Activated CD4-positive, alpha-beta memory T cell treated with anti-CD3 and anti-CD28 coated beads, Interleukin-2, amount 10 ng/mL, durations not matched to agents 7 days and 5 days (primary cell): ENCODE measurements at places on chromosomes 4 and X. TPM values are rescaled to one million over a fixed set of nuclear protein-coding genes. Genes with fewer than 3 reads are reported as not detected.

DNA sequence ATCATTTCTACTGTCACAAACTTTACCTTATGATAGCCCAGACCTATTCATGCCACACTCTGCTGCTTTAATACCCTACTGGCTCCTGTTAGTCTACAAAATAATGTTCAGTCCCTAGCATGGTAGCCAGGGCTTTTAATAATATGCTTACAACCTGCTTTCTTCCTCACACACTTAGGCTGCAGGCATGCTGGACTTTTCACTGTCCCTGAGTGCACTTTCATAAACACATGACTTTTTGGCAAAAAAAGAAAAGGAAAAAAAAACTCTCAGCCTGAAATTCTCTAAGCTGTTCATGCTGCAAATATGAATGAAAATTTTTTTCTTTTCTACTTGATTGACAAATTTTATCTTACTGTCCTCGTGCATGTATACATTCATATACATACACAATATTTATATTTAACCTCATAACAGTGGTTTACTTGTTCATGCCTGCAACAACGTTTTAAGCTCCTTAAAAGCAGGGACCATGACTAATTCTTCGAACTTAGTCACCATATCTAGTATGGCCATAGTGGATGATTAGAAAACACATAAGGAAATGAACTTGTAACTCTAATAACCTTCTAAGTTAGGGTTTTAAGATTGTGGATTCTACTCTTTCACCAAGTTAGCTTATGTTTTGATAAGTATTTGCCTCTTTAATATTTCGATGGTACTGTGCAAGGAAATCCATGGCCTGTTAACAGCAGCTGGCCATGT, 229.5 kb downstream of the SPCS3 start:
- no peak for DNase-seq

GRCh38 chr4:8534611-8535010, 45.6 kb upstream of the GPR78 start:
- DNase-seq, result no peak

DNA sequence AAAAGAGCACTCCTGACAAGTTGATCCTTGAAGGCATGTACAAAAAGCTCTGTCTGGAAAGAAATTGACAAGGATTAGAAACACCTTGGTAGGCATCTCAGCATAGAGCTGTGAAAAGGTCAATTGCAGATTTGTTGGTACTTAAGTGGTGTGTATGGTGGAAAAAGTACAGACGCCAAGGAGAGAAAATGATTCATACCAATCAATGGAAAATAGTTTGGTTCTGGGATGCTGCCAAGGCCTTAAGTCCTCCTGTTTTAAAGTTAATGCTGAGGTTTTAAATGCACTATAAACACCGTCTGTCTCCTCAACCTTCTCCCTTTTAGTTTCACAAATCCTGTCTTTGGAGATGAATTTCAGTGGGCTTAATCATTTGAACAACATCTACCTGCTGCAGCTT, 524.1 kb downstream of the IL15 start:
- no peak for DNase-seq

- DNase-seq, result no peak
Observed at GRCh38 chrX:47643926-47644325, 6.4 kb downstream of the ELK1 start.

DNA sequence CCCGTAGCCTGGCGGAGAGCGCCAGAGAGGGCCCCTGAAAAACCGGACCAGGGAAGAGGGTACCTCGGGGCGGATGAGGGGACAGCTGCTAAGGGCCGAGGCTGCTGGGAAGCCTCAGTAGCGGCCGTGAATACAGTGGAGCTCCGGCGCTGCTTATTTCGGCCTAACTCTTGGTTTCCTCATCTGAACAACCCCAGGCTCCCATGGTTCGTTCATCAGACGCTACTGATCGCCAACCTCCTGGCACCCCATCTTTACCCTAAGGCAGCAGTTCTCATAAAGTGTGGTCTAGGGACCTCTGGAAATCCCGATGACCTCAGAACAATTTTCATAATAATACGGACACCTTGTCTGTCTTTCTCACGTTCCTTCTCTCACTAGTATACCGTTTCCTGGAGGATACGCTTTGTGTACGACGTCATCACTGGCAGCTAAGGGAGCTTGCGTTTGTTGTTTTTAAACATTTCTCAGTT, 645 bp upstream of the RAB28 start:
- DNase-seq, result no peak

DNA sequence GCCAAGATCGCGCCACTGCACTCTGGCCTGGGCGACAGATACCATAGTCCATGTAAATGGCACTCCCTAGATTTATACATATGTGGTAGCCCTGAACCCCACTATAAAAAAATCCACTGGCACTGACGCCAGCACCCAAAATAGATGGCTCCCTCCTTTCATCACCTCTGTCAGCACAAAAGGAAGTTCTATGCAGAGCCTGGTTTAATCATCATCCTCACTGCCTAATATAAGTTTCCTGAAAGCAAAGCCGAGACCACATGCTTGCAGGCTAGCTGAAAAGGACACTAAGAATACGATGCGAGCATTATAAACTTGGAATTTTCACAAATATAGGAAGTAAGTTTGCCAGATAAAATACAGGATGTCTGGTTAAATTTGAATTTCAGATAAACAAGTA, 27.5 kb upstream of the DOCK11 start:
- DNase-seq, result no peak

GRCh38 chr4:140523370-140523856, 555 bp upstream of the ELMOD2 start:
- no peak for DNase-seq

DNA sequence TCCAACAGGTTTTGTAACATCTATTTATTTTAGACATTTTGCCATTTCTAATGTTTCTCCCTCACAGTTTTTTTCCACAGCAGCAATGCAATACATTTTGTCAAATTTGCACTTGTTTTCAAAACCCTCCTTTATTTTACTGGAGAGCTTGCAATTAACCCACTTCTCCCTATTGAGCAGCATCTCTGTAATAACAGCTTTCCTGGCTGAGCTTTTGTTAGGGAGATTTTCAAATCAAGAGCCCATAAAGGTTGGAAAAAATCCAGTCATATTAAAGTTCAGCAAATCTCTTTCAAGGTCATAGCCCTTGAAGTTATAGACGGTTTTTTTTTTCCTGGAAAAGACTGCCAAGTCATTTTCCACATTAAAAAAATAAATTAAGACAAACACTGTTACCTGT, 450.6 kb upstream of the TENM3 start:
- no peak for DNase-seq

DNA sequence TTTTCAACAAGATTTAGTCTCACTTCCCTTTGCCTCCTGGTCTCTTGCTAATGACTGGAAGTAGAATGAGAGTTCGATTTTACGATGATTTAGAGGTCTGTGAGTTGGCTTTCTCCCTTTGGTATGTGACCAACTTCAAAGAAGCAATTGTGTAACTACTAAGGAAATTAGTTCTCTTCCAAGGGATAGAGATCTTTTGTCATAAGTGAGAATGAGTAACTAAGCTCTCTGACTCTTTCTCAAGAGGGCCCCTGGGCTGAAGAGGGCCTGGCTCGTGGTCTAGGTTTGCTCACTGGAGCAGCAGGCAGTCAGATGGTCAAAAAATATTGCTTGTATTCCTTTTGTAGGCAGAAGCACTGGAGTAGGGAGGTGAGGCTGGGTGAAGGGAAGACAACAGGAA, 176.3 kb downstream of the ENOX2 start:
- DNase-seq, result no peak

- no peak for DNase-seq
Observed at GRCh38 chrX:139446832-139447231, 83.7 kb upstream of the F9 start.

DNA sequence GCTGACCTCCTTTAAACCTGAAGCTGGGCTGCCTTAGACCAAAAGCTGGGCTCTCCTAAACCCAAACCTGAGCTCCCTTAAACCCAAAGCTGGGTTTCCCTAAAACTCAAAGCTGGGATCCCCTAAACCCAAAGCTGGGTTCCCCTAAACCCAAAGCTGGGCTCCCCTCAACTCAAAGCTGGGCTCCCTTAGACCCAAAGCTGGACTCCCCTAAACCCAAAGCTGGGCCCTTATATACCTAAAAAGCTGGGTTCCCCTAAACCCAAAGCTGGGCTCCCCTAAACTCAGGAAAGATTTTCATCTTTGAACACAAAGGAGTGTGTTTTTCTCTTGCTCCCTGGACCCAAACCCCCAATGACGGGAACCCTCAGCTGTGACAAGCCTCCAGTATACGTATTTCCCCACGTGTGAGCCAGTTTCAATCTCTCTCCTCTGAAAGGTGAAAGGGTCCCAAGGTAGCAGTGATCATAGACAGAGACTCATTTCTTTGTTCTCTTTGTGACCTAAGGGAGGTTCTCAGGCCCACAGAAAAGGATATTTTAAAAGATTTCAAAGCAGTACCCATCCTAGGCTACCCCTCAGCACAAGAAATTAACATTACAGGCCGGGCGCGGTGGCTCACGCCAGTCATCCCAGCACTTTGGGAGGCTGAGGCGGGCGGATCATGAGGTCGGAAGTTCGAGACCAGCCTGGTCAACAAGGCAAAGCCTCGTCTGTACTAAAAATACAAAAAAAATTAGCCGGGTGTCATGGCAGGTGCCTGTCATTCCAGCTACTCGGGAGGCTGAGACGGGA, 31.3 kb upstream of the ASMTL start:
- peak; percentile 14 for DNase-seq

GRCh38 chr4:156971165-156971675, 379 bp downstream of the PDGFC start:
- DNase-seq, result no peak

- DNase-seq, result no peak
Observed at GRCh38 chr4:140088323-140088967, 65.5 kb downstream of the MAML3 start.

DNA sequence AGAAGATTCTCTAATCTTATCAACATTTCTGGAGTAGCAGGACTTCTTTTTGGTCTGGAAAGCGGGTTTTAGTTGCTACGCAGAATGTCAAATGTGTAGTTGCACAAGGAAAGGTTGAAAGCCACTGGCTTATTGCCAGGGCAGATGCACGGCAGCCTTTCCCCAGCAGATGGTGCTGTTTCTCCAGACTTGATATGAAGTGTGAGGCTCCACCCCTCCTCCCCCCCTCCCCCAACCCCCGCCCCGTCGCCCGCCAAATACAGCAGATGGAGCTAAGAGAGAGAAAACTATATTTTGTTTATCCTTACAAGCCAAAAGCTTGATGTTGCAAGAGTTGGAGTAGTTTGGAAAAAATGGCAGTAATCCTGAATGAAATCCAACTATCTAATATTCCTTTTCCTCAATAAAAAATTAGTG, 32.0 kb downstream of the ENOPH1 start:
- peak; percentile 84 for DNase-seq

GRCh38 chr4:46994007-46994405, 625 bp upstream of the GABRA4 start:
- DNase-seq, result no peak

- DNase-seq, result no peak
Observed at GRCh38 chrX:133670383-133670782, 255.1 kb upstream of the GPC4 start.

DNA sequence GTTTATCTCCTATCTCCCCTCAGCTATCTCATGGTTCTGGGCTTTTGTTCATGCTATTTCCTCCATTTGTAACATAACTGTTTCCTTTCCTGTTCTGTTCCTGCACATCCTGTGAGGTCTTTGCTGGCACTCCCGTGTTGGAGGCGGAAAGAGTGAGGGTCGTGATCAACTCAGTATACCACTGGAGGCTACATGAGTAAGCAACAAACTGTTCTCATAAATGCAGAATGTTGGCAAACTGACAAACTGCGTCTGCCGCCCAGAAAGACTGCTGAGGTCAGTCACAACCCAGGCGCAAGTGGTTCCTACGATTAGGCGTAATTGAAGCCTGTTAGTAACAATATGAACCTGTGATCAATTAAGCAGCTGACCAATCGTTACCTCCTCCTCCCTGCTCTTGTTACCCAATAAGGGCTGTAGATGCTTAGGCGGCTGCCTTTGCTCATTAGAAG, 48.8 kb downstream of the C4orf33 start:
- DNase-seq, result no peak

DNA sequence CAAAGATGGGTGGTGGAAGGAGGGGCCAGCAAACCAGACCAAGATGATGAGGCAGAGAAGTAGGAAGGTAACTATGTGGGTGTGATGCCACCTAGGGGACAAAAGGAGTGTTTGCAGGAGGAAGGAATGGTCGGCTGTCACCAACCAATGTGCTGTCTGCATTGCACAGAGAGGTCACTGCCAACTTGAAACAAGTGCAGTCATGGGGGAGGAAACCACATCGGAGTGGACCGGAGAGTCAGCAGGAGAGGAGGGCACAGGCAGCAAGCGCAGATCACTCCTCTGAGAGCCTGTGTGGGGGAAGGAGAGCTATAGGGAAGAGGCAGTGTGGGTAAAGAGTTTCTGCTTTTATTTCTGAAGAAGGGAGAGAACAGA, 38.5 kb upstream of the FGFBP2 start:
- DNase-seq, result peak; percentile 52

GRCh38 chr4:111748157-111748556, 397.1 kb upstream of the FAM241A start:
- DNase-seq, result no peak

- no peak for DNase-seq
Observed at GRCh38 chr4:188989371-188989770, 850.1 kb downstream of the TRIML1 start.

- no peak for DNase-seq
Observed at GRCh38 chr4:140237616-140238350, 83.8 kb upstream of the MAML3 start.

DNA sequence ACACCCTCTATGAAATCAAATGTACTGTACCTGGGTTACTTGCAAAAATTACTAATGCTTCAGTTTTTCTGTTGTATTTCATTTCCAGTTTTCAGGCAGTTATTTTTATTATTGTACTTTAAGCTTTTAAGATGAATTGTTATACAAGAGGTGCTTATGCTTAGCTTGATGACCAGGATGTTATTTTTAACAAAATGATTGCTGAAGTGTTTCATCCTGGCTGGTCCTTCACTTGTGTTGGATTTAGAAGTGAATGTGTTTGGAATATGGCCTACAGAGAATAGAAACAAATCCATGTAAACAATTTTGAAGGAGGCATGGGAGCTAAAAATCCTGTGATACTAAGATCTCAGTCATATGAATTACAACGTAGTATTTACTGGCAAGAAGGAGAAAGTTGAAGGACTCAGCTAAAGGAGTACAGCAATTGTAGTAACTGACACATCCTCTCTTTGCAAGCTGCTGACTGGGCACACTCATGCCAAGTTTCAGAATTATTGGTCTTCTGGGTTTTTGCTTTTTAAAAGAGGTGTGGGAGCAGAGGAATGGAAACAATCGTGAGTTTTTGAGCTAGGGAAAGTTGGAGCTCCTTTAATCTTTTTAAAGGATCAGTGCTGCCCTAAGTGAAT, 9.2 kb downstream of the UBE2A start:
- no peak for DNase-seq

- no peak for DNase-seq
Observed at GRCh38 chr4:138190452-138190858, 51.7 kb downstream of the SLC7A11 start.

- DNase-seq, result no peak
Observed at GRCh38 chr4:82282875-82283274, 90.9 kb downstream of the HNRNPD start.

The NR0B1 gene
- not detected for total RNA-seq

The NUDT10 gene
- total RNA-seq, result 0.20 TPM

The HSD17B13 gene
- 0.10 TPM for total RNA-seq

The SSX2 gene
- total RNA-seq, result not detected

The MYOZ2 gene
- total RNA-seq, result not detected

The SULT1E1 gene
- total RNA-seq, result not detected

The MAGEA1 gene
- not detected for total RNA-seq

The ADH1C gene
- total RNA-seq, result not detected

The TCEANC gene
- 4.6 TPM for total RNA-seq

The ODAPH gene
- total RNA-seq, result 3.5 TPM
